ENCODE measurements at places on chromosomes 12 and 14.
A peak's percentile ranks its signal among the peaks of the same experiment; 100 is the strongest.

DNA sequence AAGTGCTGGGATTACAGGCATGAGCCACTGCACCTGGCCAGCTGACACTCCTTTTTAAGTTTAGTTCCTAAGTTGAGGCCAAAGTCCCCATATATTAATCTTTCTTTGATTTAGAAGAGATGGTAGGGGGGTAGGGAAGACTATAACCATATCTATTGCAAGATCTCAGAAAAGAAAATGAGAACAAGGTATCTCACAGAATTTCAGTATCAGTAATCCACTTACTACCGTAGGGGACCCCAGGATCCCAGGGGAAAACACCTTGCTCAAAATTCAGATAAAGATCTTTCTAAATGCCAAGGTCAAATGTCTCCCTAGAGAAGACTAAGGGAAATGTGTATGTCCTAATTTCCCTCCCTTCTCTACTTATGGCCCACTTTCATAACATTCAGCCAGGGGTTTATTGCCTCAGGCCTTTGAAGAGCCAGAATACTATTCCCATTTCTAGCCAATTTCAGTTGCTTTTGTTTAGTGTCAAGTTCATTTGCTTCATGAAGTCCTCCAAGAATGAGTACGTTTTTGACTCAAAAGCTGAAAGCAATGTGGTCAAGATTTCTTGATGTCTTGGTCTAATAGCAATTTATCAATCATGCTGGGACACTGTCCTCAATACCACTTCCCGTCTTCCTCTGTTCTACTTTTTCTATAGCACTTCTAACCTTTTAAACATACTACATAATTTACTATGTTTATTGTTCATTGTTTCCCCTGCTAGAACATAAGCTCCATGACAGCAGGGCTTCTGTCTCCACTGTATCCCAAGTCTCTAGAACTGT, 86.3 kb downstream of the DCAF5 start:
- no peak for DNase-seq

DNA sequence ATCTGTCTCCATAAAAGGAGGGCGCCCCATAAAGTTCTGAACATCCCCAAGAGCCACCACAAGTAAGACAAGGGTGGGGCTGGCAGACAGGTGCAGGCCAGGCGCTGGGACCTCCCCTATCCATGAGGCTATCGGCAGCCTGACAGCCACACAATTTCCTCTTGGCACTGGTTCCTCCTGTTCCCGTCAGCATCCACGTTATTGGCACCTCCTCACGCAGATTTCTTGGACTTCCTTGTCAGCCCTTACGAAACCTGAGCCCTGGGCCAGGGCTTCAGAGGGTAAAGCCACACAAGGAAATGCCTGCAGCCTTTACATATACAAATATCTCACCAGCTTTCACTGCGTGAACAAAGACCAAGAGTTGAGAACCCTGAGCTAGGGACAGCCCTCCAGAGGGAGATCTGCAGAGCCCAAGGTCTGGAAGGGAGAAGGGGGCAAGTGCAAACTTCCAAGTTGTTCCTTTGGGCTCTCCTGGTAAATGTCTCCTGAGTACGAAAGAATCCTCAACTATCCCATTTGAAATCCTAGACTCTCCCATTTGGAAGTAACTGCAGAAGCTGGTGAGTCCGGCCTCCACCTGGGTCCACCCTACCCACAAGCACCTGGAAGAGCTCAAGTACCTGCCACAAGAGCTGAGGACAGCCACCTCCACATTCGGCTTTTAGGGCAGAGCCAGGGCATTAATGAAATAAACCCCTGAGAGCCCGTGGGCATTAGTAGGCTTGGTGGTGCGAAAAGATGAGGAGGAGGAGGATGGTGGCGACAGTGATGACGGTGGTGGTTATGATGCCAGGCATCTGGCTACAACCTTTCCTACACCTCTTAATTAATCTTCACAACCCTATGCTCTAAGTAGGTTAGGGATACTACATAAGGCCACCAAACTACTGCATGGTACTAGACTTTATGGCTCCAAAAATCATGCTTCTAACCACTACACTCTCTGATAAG, 5.5 kb upstream of the TC2N start:
- no peak for DNase-seq

DNA sequence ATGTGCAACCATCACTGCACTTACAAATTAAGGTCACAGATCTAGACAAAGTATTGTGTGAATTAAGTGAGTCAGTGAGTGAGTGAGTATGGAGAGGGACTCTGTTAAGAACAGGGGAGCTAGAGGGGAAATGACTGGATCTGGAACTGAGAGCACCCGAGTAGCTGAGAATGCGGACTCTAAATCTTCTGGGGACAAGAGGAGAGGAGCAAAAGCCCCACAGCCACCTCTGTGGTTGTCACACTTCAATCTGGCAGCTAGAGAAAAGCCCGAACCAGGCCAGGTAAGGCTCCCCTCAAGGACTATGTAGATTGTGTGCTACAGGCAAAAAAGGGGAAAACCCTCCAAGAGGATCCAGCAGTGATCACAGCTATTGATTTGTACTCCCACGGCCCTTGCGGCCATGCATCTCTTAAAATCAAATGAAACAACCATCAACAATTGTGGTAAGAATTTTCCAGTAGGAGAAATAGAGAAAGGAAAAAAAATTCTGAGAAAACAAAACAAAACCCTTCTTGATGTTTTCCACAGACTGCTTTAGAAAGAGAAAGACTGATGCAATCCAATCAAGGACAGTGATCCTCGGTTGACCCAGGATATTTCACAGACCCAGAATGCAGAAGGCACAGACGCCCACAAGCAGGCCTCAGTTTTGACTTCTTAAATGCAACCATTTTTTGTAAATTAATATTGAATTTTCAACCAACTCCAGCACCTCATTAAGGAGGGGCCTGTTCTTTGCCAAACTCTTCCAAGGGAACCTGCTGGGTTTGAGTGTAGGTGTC, 109.6 kb downstream of the SLC38A6 start:
- DNase-seq: no peak

DNA sequence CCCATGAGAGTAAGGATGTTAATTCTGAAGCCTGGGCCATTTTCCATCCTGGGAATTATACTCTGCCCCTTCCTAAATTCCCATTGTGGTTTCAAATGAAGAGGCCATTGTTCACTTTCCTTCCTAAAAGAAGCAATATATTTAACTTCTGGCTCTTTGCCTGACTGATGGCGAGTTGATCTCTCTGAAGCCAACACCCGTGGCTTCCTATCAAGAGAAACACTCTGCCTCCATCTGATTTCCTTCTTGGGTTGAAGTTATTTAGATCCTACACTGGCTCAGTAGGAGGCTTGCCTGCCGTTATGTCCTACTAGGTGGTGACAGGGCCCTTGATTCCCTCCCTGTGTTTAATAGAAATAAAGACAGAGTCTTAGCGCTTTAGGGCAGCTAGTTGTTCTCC, 97.4 kb downstream of the PRKCH start:
- no peak for DNase-seq

DNA sequence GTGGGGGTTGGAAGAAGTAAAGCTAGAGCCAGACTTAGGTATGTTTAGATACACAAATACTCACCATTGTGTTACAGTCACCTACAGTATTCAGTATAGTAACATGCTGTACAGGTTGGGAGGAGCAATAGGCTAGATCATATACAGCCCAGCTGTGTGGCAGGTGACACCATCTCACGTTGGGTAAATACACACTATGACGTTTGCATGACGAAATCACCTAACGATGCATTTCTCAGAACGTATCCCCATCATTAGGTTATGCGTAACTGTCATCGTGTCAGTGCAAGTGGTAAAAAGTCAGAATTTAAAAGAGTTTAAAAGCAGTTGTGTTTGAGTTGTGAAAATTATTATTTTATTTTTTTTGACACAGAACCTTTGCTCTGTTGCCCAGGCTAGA, 167.1 kb downstream of the APAF1 start:
- DNase-seq: no peak

DNA sequence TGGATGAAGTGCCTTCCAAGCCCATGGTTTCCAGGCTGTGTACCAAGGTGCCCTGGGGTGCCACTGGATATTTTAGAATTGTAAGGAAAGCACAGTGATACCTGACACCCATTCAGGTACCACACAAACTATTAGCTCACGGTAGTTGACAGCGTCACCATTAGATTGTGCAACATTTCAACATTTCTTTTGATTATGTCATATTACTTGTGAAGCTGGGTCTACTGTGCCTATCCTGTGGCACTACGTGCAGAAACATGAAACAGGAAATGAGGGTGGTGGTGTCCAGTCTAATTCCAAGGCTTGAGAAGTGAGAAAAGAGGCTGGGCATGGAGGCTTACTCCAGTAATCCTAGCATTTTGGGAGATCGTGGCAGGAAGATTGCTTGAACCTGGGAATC, 75.5 kb upstream of the CPM start:
- no peak for DNase-seq

DNA sequence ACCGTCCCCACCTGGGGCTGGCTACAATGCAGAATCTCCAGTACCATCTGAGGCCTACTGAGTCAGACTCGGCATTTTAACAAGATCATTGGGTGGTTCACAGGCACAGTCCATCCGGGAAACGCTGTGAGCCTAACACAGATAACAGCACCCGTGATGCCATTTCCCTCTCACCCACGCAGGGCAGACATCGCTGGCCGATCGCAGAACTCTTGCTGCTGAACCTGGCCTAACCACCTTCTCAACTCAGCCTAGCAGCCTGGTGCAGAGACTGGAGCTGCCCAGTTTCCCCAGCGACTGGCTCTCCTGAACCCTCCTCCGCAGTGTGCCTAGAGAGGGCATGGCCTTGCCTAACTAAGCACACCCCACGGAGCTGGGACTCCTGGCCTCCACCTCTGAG, 83.3 kb downstream of the NCOR2 start:
- DNase-seq: no peak

DNA sequence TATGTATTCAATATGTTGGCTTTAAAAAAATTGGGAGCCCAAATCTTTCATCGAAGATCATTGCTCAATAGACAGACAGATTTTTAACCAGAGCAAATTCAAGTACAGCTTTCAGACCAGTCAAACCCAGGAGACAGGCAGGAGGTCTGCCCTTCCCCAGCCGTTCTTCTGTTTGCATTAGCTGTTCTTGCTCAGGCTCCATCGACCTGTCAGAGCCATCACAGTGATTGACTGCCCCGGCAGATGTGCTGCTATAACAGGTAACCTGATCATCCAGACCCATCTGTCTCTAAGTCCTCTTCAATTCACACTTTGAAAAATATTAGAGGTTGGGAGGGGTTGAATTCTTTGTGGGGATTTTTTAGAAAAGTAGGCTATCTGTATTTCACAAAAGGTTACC, 453.5 kb downstream of the FOXG1 start:
- no peak for DNase-seq

- DNase-seq: peak; percentile 98
Observed at GRCh38 chr14:73759714-73760597, 45.8 kb upstream of the PNMA1 start.

- no peak for DNase-seq
Observed at GRCh38 chr14:60945984-60946383, 34.9 kb downstream of the TRMT5 start.

DNA sequence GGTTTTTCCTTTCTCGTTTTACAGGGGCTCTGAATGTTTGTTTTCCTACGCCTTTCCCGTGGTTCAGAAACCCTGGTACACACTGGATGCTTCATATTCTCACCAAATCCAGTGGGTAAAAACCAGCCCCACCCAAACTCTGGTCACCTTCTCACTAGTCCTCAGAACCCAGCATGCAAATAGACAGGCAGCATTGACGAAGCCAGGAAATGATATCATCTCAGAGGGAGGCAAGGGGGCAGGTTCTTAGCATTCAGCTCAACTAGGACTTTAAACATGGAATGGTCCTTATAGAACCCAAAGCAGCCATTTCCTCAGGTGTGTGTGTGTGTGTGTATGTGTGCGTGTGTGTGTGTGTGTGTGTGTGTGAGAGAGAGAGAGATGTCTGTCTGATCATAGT, 142.0 kb downstream of the KCNK10 start:
- DNase-seq: no peak

- DNase-seq: no peak
Observed at GRCh38 chr12:82705774-82706173, 19.1 kb downstream of the TMTC2 start.

GRCh38 chr14:63039866-63040265, 5.4 kb downstream of the KCNH5 start:
- no peak for DNase-seq

DNA sequence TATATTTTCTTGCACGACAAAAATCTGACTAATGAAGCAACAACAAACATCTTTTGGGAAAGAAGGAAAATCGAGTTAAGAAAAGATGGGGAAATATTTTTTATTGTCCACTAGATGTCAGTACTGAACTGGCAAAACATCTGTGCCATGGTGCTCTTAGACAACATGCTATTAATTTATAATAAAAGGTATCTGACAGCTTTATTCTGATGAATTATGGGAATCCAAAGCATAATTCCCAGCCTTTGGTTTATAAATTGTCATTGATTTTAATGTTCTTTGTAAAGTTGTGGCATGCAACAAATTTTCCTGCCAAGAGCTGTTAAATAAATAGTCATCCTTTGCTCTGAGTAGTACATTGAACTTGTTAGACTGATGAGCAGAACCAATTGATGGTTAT, 231.2 kb downstream of the ETNK1 start:
- no peak for DNase-seq

DNA sequence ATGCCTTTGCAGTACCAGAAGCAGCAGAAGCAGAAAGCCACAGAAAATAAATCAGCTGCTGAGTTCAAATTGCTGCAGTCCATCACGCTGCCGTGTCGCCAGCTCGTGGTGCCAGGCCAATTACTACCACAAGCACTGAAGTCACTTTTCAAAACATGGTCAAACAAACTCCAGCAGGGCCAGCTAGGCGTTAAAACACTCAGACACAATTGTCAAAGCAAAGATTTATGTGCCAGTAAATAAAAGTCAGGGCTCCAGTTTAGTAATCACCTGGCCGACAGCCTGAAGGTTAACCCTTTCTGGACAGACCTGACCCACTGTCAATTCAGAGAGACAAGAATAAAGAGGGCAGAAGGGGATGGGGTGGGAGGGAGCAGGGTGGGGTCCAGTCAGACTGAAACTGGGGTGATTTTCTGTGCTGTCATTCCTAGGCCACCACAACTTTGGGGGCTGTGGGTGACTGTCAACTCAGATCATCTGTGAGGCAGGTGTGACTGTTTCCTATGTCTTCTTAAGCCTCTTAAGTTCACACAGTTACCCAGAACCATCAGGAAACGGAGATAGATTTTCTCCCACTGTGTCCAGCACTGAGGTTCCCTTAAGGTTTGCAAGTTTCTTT, 109.8 kb upstream of the FUT8 start:
- DNase-seq: peak; percentile 73

- DNase-seq: no peak
Observed at GRCh38 chr14:22519877-22520685, 68.9 kb downstream of the DAD1 start.

GRCh38 chr12:63882844-63883243, 38.3 kb downstream of the SRGAP1 start:
- no peak for DNase-seq

DNA sequence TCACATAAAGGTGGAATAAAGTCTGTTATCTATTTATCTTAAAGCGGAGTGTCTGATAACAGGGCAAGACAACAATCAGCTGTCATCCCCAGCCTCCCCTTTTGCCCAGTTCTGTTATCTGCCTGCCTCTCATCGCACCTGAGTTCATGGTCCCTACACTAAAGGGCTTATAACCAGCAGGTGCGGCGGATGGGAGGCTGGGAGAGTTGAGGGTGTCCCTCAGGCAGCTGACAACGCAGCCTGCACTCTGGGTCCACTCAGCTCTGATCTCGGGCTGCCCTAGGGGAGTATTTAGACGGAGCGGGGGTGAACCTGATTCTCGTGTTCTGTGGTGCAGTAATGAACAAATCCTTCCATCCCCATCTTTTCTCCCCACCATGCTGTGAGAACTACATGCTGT, 34.0 kb upstream of the JDP2 start:
- no peak for DNase-seq

GRCh38 chr14:54805070-54805444, 97.6 kb downstream of the GCH1 start:
- DNase-seq: no peak

- no peak for DNase-seq
Observed at GRCh38 chr14:44970907-44971306, 8.9 kb downstream of the TOGARAM1 start.
